ENCODE measurements at places on chromosomes 7 and 10.

GRCh38 chr10:9670911-9671310 is 1346.8 kb upstream of the CELF2 start:
- no peak for DNase-seq

- no peak for DNase-seq
Measured at GRCh38 chr7:106659166-106659962, 1.6 kb downstream of the CCDC71L start.

- DNase-seq: peak; percentile 83
Measured at GRCh38 chr10:84179059-84179710, 5.6 kb downstream of the GPR15LG start.

GRCh38 chr7:106535234-106535932 is 125.6 kb downstream of the CCDC71L start:
- no peak for DNase-seq

DNA sequence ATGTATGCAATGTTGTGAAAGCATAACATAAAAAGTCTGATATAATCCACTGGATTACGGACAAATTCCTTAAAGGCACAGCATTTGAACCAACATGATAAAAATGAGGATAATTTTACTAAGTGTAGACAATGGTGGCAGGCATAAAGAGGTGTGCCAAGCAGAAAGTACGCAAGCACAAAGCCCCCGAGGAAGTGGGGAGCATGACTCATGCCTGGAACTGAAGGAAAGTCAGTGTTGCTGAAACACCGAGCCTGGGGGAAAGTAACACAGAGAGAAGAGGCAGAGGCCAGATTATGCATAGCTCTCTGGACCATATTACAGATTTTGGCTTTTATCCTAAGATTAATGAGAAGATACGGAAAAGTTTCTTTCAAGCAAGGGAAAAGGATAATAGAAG is 490.0 kb upstream of the PHF14 start:
- no peak for DNase-seq
